GM12891 (cell line): ENCODE measurements at places on chromosomes 16 and 17.

DNA sequence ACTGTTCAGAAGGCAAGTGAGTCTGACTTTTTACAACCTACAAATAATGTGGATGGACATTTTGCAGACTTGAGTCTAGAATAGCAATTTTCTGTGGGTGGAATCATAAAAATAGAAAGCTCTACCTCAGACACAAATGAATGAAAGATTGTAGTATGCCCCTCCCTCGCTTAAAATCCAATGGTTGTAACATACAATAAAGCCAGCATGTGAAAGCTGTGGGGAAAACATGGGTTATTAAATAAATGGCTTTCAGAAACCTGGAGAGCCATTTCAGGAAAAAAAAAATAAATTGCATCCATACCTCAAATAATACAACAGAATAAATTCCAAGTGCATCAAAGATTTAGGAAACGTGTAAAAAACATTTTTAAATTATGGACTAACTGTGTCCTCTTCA lies 123.1 kb upstream of the MON1B start:
- no peak for DNase-seq

DNA sequence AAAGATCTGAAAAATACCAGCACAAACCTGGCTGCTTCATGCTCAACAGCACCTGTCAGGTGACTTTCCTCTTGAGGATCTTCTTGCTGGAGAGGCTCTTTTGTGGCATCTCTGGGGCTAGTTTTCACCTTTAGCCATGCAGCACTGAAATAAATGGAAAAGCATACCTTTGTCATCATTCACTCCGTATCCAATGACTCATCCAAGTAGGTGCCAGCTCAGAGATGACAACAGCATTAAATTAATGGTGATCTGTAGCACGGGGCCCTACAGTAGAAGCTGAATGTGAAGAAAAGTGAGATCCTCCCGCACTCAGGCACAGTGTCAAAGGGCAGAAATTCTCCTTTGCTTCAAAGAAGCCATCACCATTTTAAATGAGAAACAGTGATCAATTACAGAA lies 32.2 kb downstream of the KIAA0753 start:
- no peak for DNase-seq

GRCh38 chr17:71247441-71248015 lies 873.3 kb upstream of the SOX9 start:
- no peak for DNase-seq

- peak; percentile 96 for DNase-seq
Measured at GRCh38 chr16:85253084-85253941, 141.0 kb upstream of the CIBAR2 start.

DNA sequence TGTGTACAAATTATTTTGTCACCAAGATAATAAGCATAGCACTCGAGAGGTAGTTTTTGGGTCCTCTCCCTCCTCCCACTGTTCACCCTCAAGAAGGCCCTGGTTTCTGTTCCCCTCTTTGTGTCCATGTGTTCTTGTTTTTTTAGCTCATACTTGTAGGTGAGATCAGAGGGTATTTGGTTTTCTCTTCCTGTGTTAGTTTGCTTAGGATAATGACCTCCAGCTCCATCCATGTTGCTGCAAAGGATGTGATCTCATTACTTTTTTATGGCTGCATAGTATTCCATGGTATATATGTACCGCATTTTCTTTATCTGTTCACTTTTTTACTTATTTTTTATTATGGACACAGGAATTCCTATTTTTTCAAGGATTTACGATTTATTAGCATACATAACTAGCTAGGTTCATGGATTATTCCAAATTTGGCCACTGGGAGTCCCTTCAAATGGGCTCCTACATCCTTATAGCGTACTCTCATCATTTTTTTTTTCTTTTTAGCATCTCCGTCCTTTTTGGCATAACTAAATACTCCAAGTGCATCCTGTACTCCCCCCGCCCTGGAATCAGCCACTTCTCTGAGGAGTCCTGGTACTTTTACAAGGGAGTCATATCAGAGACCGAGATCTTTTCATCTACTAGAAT lies 7.3 kb downstream of the TADA2A start:
- no peak for DNase-seq

- DNase-seq, result no peak
Measured at GRCh38 chr16:6345090-6345489, 987.6 kb upstream of the RBFOX1 start.

- DNase-seq, result no peak
Measured at GRCh38 chr17:21258593-21258992, 5.4 kb upstream of the NATD1 start.

DNA sequence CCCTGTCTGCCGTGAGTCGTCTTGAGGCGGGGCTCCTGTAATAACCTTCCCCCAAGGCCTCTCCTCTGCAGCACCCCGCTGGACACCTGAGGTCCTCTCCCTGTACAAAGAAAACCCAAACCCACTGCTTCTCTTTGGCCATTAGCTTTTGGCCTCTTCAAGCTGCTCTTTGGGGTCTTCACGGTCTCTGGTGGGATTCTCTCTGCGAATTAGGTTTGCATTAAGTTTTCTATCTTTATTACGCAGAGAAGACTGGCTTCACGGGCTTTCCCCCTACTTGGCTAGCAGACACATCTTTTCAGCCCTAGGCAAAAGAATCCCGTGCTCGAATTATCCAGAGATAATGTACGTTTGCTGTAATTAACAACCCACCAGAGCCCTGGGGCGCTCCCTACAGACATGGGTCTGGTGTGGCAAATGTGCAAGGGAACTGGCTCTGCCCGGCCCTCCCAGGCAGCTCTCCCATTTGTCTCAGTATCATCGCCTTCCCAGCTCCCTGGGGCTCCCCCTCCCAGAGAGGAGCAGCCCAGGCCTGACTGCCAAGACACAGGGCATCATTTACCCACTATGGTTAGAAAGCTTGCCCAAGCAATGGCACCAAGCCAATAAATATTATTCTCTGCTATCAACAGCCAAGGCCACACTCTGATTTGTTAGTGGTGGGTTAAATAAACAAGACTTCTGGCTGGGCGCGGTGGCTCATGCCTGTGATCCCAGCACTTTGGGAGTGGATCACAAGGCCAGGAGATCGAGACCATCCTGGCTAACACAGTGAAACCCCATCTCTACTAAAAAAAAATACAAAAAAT lies 24.7 kb upstream of the KLHDC4 start:
- DNase-seq, result no peak

GRCh38 chr16:2969545-2970521 lies 685 bp downstream of the PAQR4 start:
- DNase-seq, result peak; percentile 93

- DNase-seq, result no peak
Measured at GRCh38 chr16:50756473-50756872, 14.6 kb downstream of the CYLD start.
